Stimulated activated CD8-positive, alpha-beta memory T cell treated with anti-CD3 and anti-CD28 coated beads, Interleukin-15, amount 100 ng/mL, for 4 hours (primary cell): ENCODE measurements at places on chromosomes 7 and 10.

GRCh38 chr7:144516729-144517525 is 113.4 kb upstream of the NOBOX start:
- no peak for DNase-seq

DNA sequence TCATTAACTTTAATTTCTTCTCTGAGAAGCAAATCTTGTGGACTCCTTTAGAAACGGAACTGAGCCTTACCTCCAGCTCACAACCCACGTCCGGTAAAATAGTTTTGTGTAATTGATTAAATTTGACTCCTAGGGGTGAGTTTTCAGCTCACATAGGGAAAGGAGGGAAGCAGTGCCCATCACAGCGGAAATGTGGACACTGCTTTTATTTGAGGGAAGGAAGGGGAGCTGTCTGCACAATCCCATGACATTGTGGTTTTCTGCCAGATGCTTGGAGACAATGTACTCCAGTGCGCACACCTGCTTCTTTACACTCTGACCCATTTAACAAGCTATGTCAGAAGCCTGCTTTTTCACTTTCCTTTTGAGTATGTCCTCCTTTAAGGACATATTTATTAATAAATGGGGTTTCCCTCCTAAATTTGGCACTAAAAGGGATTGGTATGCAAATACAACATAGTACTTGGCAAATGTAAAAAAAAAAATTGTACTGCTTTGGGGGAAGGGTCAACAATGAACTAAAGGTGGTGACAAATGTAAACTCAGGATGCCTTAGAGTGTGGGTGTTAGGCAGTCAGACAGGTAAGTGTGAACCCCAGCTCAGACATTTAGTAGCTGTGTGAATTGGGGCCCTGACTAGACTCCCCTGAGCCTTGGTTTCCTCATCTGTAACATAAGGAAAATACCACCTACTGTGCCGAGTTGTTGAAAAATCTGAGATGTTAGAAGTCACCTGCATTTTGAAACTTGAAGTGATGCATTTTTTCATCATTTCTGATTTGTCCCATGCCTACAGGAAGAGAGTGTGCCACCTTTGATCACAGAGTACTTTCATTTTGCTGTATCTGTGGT is 90.2 kb upstream of the KLF6 start:
- DNase-seq = no peak

DNA sequence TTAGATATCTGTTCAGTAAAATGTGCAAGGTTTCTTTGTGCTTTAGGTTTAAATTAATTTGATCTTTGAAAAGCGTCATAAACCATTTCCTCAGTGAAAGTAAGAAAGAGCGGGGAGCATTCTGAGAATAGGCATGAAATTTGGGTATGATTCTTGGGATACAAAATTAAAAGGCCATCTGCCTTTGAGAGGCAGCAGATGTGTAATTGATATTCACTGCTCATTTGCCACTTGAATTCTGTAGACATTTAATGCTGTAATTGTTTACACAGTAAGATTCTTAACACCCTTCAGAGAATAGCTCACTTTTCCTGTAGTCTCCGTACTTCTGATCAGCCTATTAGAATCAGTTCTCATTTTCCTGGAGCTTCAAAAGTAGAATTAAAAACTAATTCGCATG is 18.7 kb downstream of the FRMD4A start:
- no peak for DNase-seq

GRCh38 chr7:89926701-89927100 is 227.6 kb upstream of the STEAP1 start:
- DNase-seq = no peak

- DNase-seq = no peak
Observed at GRCh38 chr7:40220421-40220911, 85.7 kb downstream of the SUGCT start.

- DNase-seq = no peak
Observed at GRCh38 chr10:122206471-122207065, 64.5 kb upstream of the BTBD16 start.

DNA sequence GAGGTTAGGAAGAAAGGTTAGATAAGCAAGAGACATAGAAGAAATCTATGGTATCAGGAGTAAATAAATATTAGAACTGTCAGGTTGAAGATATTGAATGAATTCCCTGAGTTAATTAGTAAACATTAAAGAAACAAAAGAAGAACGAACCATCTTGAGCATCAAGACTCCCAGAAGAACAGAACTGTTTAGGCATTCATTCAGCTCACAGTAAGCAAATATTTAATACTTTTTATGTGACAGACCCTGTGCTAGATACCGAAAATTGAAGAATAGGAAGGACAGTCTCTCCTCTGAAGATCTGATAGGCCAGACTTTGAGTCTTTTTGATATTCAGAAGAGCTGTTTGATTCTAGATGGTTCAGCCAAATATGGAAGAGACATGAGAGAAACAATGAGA is 731.5 kb downstream of the XPNPEP1 start:
- DNase-seq = no peak

DNA sequence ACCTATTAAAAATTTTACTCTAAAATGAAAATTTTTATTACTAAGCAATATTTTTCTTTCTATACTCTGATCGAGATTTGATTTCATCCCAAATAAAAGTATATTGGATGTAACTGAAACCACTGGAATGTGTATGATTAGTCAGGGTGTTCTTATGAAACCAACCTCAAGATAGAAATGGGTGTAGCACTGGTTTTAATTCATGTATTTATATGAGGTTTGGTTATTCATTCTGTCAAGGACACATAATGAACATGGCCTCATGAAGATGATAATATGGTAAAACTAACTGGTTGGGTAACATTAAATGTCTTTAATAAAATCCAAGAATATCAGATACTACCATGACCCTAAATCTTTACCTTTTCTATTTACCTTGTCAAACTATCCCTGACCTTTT is 197.7 kb downstream of the SEMA3A start:
- no peak for DNase-seq

GRCh38 chr10:94093286-94093905 is 99.7 kb downstream of the PLCE1 start:
- DNase-seq = no peak

DNA sequence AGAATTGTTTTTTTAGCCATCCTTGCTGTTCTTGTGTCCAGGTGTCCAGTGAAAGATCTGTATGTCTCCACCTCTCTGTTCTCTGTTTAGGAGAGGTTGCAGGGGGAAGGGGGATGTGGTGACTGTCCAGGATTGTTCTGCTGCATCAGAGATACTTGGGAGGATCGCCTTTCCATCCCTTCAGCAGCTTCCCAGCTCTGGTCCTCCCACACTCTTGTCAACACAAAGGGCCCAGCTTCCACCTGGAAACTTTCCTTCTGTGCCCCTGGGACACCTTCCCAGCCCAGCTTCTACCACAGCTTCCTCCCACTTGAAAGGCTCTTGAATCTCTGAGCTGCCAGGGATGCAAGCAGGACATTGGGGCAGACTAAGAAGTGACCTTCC is 82.0 kb upstream of the SLF2 start:
- DNase-seq = no peak

- no peak for DNase-seq
Observed at GRCh38 chr10:124544711-124545110, 83.1 kb downstream of the LHPP start.

DNA sequence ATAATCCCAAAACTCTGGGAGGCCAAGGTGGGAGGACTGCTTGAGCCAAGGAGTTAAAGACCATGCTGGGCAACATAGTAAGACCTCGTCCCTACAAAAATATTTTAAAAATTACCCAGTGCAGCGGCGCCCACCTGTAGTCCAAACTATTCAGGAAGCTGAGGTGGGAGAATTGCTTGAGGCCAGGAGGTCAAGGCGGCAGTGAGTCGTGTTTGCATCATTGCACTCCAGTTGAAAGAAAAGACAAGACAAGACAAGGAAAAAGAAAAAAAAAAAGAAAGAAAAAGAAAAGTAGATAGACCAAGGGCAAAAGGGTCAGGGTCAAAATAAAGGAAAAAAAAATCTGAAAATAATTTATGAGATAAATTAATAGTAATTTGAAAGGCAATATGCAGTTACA is 5.8 kb downstream of the ANXA7 start:
- no peak for DNase-seq
